ENCODE measurements at places on chromosomes 7 and 10.
A peak's percentile ranks its signal among the peaks of the same experiment; 100 is the strongest.

GRCh38 chr7:29811586-29811985, 5.3 kb downstream of the WIPF3 start:
- no peak for DNase-seq

GRCh38 chr10:91251430-91252056, 31.1 kb downstream of the PCGF5 start:
- peak; percentile 54 for DNase-seq

DNA sequence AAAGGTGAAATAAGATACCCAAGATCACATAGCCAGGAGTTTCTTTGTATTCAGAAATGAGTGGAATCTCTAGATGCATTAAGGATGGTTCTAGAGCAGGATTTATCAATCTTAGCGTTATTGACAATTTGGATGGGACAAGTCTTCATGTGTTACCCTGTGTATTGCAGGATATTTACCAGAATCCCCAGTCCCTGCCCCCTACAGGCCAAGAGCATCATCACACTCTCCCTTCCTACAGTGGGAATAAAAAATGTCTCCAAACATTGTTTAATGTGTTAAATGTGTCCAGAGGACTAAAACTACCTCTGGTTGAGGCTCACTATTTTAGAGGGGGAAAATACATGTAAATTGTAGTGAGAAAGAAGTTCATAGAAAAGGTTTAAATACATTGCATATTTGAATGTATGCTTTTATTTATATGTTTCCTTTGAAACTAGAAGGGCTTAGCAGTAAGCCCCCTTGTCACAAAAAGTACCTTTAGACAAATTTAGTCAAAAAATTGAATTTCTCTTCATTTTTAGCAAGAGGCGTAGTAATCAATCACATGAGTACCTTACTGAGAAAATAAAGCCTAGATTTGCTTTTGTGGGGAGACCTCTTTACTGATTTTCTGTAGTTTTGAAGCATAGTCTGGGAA, 141.2 kb downstream of the MLLT10 start:
- DNase-seq: peak; percentile 29

- peak; percentile 2 for DNase-seq
Observed at GRCh38 chr7:105156731-105157130, 142.7 kb downstream of the KMT2E start.

GRCh38 chr7:70188901-70189650, 590.8 kb downstream of the AUTS2 start:
- peak; percentile 65 for DNase-seq

DNA sequence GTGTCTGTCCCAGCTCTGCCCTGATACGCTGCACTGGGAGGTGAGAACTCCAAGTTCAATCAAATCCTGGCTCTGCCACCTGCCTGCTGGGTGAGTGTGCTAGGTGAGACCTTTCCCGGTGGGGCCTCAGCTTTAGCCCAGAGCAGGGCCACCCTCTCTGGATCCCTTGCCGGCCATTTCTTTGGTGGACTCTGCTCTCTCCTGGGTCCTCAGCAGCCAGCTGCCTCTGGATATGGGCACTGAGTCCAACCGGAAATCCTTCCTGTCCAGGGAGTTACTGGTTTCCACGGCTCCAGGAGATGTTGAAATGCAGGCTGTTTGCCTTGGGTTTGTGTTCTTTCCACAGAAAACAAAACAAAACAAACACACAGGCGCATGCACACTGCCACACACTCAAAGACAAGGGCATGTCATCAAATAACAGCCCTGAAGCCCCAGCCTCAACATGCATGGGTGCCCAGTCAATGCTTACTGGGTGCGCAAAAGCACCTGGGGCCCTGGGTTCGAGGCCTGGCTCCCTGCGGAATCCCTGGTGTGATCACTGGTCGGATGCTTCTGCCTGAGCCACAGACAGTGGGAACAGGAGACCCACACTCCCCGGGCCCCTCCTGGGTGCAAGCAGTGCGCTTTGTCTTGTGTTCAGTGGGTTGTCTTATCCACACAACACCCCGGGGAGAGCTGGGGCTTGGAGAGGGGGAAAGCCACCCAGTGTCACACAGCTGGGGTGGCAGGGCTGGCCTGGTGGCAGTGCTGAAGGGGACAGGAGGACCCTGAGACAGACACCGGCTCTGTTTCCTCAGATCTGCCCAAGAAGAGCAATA, 33.1 kb downstream of the PPIF start:
- no peak for DNase-seq

- no peak for DNase-seq
Observed at GRCh38 chr7:143299346-143299745, 11.2 kb downstream of the CASP2 start.

- no peak for DNase-seq
Observed at GRCh38 chr10:122159141-122159970, 111.7 kb upstream of the BTBD16 start.

DNA sequence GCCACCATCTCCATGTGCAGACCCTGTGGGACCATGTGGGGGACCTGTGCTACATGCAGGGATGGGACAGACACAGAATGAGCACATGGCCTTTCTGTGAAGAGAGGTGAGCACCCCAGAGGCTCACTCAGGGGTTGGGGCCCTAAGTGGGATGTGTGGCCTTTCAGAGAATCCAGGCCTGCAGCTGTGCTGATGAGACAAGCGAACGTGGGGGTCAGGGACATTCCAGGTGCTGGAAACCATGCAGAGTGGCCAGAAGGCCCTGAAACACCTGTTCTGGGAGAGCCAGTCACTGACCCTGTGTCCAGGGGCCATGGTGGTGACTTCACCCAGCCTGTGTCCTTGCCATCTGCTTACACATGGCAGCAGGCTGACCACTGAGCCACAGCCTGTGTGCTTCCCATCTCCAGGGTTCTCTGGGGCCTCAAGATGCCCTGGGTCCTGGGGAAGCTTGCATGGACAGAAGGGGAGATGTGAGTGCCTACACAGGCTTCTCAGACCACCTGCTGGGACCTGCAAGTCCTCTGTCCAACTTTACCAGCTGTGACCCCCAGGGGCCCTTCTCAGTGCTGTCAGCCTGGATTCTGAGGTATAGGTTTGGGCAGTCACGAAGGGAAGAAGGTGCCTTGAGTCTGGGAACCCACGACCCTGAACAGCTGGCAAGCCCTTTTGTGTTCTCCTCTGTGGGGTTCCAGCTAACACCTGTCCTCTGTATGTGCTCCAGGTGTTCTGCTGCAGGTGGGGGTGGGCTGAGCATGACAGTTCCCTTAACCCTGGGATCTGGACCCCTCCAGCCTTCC, 17.6 kb downstream of the RAMP3 start:
- DNase-seq: no peak

DNA sequence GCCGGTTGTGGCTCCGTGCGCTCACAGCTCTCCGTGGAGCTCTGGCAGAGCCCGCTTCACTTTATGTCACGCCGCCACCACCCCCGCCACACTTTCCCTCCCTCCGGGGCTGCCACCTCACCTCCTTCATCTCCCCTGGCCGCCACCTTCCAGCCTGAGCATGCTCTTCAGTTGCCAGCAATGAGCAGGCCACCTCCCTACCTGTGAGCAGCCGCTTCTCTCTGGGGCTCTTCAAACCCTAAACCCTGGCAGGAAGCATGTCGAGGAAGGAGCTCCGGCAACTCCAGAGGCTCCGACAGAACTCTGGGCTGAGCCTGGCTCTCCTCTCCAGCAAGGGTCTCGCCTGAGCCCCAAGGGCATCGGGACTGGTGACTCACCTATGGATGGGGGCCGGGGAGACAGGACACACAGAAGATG, 36.7 kb downstream of the GBX1 start:
- DNase-seq: no peak

GRCh38 chr10:43969506-43969905, 320.8 kb upstream of the ZNF32 start:
- DNase-seq: no peak

DNA sequence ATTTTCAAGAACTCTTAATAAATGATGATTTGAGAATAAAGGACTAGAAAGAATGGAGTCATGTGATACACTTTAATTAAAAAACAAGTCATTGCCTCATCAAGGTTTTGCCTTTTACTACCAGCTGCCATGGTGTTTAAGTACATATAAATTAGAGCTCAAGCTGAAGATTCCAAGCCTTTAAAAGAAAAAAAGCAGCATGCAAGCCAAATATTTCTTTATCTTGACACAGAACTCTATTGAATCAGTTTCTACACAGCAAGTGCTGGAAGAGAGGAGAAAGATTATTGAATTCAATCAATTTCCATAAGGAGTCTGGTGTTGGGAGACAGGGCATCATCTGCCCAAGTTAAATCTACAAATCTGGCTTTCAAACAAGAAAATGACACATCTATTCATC, 347.9 kb downstream of the WDR11 start:
- DNase-seq: no peak

- no peak for DNase-seq
Observed at GRCh38 chr7:53151496-53151895, 116.1 kb downstream of the POM121L12 start.

GRCh38 chr7:125279961-125280360, 350.3 kb upstream of the POT1 start:
- no peak for DNase-seq

DNA sequence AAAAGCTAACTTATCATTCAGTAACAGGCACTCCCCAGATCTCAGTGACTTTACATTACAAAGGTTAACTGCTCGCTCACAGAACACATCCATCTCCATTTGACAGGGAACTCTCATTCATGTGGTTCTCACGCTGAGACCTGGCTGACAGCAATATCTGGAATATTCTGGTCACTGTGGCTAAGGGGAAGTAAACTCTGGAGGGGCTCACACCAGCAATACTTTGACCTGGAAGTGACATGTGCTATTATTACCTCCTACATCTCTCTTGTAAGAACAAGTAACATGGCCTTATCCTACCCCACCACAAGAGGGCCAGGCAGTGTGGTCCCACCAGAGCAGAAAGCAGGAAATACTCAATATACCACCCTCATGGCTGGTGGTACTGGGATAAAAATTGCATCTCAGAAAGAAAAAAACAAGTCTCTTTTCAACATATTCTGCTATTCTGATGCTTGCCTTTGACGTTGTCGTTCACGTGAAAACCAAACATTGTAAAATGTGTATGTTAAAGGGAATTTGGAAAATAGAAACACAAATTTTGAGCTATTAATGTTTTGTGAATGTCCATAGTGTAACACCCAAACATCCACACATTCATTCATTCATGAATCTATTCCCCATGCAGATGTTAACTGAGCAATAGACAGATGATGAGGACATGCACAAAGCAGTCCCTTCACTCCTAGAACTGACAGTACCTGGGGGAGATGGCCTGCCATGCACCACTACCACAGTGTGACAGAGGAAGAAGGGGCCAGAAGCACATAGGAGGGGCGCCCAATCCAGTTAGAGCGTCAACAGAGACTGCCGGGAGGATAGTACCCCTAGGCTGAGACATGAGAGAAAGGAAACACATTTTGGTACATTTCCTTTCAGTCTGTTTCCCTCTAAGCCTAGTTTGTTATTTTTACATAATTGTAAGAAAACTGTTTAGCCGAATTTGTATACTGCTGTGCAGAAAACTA, 166.0 kb upstream of the SP4 start:
- peak; percentile 10 for DNase-seq

DNA sequence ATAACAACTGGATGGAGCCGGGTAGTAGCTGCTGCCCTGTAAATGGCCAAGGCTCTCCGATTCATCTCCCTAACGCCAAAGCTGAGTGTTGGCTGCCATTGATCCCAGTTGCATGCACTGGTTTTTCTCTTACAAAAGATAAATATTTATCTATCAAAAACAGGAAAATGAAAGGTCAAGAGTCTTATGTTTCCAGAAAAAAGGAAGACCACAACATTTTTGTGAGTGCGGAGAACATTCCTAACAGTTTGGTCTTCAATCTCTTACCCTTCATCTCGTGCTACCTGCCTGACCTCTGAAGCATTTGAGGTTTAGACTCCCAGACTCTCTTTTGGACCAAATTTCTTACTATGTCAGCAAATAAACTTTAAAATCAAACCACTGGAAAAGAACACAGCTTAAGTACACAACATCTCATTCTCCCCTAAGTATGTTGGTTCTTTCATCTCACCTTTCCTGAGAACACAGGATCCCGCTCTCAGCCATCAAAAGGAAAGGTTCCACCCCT, 61.6 kb downstream of the SORBS1 start:
- no peak for DNase-seq

GRCh38 chr7:150983893-150984368, 5.8 kb upstream of the KCNH2 start:
- peak; percentile 30 for DNase-seq

DNA sequence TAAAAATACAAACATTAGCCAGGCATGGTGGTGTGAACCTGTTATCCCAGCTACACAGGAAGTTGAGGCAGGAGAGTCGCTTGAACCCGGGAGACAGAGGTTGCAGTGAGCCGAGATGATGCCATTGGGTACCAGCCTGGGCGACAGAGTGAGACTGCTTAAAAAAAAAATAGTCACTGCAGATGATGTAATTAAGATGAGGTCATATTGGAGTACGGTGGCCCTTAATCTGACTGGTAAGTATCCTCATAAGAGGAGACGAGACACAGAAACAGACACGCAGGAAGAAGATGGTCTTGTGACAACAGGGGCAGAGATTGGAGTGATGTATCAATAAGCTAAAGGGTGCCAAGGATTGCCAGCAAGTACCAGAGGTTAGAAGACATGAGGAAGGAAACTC, 156.0 kb downstream of the FAM107B start:
- DNase-seq: no peak

- DNase-seq: no peak
Observed at GRCh38 chr7:130154131-130154500, 51.1 kb downstream of the TMEM209 start.

DNA sequence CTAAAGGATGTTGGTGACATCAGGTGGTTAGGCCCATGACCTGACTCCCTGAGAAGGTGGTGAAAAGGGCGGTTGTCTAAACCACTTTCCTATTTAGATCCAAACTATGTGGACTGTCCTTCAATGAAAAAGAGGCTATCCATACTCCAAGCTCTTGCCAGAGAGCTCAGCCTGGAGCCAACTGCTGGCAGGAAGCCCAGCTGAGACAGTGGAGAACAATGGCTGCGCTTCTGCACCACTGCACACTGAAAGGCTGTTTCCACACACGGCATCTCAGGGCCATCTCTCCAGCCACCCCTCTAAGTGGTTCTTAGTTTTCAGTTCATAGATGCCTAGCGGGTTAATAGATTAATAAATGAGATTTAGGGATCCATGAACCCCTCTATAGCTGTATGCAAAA, 488.8 kb upstream of the ZMIZ1 start:
- peak; percentile 24 for DNase-seq

GRCh38 chr10:76353237-76353851, 921.9 kb downstream of the LRMDA start:
- peak; percentile 98 for DNase-seq

GRCh38 chr10:88026031-88026430, 162.6 kb downstream of the PTEN start:
- DNase-seq: no peak

DNA sequence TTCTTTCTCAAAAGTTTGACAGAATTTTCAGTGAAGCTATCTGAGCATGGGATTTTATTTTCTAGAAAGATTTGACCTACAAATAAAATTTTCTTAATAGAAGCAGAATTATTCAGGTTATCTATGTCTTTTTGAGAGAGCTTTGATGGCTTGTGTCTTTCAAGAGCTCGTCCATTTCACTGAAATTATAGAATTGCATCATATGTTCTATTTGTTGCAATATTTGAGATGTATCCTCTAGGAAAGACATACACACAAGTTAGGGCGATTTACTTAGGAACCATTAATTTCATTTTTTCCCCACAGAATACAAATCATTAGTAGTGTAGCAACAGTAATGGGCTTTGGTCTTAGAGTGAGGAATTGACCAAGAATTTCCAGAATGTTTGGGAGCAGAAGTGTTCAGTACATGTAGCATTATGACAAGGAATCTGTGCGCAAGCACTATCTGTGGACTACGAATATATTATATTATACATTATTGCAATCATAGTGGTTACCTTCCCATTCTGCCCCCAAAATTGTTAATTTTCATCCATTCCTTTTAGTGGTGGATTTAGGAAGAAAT, 12.8 kb upstream of the COL17A1 start:
- DNase-seq: peak; percentile 61

Measured in fibroblast of skin of abdomen (primary cell).